ENCODE measurements at places on chromosomes 3 and 15.
A peak's percentile ranks its signal among the peaks of the same experiment; 100 is the strongest.

DNA sequence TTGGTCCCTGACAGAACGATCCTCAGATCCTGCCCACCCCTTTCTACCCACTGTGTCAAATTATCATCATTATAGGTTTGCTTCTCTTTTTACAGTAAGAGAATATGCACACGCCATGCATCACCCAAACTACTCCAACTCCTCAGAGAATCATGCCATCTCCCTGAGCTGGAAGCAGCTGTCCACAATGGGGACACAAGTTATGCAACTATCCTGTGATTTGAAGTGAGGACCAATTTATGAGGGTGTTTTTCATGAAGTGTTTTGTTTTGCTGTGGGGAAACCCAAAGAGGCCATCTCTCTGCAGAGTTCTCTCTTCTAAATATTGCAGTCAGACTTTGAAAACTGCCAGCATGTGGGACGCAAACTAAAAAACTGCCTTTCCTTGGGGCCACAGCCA lies 35.8 kb upstream of the TNFSF10 start:
- DNase-seq, result no peak

GRCh38 chr3:89184151-89184995 lies 77.0 kb downstream of the EPHA3 start:
- no peak for DNase-seq

- DNase-seq, result no peak
Measured at GRCh38 chr3:17045705-17046104, 160.9 kb downstream of the PLCL2 start.

DNA sequence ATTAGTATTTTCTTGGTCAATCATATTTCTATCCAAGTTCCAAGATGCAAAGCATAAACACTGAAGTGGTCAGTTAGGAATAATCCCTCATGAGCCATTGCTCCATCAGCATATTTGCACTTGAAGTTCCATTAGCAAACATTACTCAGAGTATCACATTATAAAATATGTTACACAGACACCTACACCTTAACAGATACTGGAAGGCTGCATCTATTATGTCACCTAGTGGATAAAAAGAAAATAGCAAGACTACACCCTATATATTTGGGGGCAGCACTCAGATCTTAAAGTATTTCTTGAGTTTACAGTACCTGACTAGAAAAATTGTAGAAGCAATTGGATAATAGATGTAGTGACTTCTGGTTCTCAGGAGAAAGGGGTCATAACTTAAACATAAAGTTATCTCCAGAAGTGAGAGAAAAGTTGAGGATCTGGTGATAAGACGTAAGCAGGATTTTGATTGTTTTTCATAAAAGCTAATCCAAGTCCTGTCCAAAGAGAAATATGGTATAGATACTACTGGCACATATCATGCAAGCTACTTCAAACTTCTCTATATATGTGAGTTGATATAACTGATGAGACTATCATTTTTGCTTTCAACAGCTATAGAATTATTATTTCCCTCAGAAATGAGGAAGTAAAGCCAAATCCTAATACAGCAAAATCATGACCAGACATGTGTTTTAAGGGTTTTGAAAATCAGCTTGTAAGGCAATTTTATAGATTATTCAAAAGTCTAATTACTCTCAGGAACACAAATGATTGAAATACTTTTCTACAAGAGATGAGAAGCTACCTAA lies 422.2 kb downstream of the GBE1 start:
- DNase-seq, result no peak

DNA sequence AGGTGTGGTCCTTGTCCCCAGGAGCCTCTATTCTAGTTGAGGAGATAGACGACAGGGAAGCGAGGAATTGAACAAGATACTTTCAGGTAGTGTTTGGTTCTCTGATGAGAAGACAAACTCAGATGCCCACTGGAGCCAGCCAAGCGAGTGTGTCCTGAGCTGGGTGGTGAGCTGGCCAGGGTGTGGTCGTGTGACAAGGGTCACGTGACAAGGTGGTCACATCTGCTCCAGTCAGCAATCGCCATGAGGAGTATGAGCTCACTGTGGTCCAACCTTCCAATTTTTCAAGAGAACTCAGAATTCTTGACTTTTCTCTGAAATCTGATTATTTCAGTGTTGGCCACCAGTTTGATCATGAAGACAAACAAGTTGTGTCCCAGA lies 39.5 kb downstream of the SLC6A6 start:
- DNase-seq, result no peak

- DNase-seq, result no peak
Measured at GRCh38 chr15:50190723-50191122, 8.7 kb downstream of the SLC27A2 start.

GRCh38 chr3:63934041-63934866 lies 22.1 kb upstream of the SCAANT1 start:
- no peak for DNase-seq

- peak; percentile 48 for DNase-seq
Measured at GRCh38 chr3:181326637-181327223, 337.2 kb upstream of the DNAJC19 start.

- DNase-seq, result no peak
Measured at GRCh38 chr15:90151989-90152645, 49.0 kb upstream of the SEMA4B start.

GRCh38 chr3:30918761-30919160 lies 24.3 kb upstream of the GADL1 start:
- DNase-seq, result no peak

GRCh38 chr15:98195796-98196195 lies 235.3 kb downstream of the ARRDC4 start:
- no peak for DNase-seq

GRCh38 chr3:176623468-176624150 lies 573.7 kb downstream of the TBL1XR1 start:
- DNase-seq, result no peak

- DNase-seq, result no peak
Measured at GRCh38 chr15:90121086-90121485, 18.8 kb upstream of the IDH2 start.

All from head of caudate nucleus (tissue), 42 donors.